ENCODE measurements at places on chromosomes 5 and 9.
A peak's percentile ranks its signal among the peaks of the same experiment; 100 is the strongest.

DNA sequence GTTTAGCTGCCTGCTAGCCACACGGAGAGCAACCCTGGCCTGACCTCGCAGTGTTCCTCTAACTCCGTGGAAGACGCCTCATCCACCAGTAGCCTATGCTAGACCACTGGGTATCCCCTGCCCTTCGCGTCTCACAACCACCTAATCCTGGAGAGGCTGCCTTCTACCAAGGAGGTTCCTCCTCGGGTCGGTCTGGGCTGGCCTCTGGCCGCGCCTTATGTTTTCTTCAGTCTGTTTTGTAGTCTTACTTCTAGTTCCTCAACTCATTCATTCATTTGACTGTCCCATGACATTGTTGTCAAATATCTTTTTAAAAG is 1.6 kb upstream of the TPM2 start:
- DNase-seq = no peak

- no peak for DNase-seq
Measured at GRCh38 chr5:160516696-160517530, 95.3 kb downstream of the PTTG1 start.

DNA sequence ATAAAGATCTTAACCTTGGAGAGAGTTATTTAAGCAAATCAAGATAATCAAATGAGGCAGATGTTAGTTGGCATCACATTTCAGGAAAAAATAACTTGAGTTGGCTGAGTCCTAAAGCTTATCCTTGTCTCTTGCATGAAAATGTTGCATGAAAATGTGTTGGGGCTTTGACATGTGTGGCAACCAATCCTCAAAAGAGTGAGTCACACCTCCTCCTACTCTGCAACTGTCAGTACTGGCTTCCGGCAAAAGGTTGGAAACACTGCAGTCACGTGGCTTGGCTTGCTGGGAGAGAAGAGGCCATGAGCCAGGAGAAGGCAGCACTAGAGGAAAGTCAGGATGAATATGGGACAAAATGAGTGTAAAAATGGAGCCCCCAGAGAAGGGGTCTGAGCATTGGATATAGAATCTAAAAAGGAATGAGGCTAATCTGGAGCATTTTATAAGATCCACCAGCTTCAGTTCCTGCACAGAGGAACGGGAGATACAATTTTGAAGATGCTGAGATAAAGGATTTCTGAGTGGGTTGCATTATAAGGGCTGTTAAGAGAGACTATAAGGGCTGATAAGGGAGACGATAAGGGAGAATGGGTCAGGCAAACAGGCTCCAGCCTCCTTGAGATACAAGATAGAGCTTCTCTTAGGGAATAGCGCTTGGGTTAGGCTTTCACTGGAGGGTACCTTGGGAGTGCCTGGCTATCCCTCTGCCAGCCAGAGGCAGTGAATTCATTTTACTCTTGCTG is 43.1 kb downstream of the SPATA31D1 start:
- DNase-seq = no peak

GRCh38 chr9:120894321-120895148 is 17.5 kb upstream of the PHF19 start:
- DNase-seq = no peak

DNA sequence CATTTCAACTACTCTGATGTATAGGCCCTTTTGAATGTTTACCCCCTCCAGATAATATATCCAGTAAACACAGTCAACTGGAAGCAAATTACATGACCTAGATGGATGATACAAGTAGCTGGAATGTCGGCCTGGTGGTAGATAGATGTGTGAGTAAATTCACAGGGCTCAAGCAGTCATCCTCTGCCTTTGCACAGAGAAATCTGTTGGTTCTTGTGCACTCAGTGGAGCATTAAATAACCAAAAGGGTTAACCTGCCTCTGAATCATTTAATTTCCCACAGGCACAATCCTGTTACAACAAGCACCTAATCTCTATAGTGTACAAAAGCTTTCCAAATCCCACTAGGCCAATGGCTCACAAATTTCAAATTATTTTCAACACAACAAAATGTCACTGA is 668.3 kb downstream of the DNAH5 start:
- DNase-seq = no peak

DNA sequence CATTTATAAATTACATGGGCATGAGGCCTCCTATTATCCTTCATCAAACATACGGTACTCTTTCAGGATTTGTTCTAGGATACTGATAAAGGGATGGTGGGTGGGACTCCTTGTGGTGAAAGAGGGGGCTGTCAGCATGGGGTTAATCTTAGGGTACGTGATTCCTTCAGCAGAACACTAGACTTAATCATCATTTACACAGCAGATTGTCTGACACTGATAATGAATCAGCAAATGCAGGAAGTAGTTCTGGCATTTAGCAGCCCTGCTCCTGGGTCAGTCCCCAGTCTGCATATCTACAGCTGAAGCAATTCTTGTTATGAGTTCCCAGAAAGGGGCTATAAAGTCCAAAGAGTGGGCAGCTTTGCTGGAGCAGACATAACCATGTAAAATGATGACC is 384.6 kb downstream of the SPOCK1 start:
- DNase-seq = no peak

GRCh38 chr5:78781611-78782286 is 133.2 kb upstream of the LHFPL2 start:
- no peak for DNase-seq

- no peak for DNase-seq
Measured at GRCh38 chr9:95049761-95050160, 267.7 kb downstream of the FANCC start.

DNA sequence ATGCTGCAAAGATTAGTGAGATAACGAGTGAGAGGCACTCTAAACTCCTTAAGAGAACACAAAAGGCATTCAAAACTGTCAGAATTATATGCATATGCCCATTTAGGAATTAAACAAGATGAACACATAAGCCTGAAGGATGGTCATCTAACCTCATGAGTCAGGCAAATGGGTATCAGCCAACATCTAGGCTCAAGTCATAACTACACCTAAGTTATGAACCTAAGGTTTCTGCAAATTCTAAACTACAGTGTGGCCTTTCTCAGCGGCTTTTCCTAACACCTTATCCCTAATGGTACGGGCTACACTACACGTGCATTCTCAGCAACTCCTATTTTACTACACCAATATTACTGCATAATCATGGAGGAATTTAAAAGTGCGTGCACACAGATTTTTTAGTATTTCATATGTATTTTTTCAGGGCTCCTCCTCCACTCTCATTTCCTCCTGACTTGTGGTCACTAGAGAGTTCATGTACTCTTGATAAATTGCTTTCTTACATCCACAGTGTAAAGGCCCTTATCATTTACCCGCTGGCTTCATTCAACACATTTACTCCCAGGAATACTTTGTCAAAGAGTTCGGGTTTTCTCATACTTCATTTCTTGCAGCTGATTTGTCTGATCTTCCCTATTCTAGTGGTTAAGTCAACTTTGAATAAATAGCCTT is 316.5 kb downstream of the BNC2 start:
- DNase-seq = no peak

DNA sequence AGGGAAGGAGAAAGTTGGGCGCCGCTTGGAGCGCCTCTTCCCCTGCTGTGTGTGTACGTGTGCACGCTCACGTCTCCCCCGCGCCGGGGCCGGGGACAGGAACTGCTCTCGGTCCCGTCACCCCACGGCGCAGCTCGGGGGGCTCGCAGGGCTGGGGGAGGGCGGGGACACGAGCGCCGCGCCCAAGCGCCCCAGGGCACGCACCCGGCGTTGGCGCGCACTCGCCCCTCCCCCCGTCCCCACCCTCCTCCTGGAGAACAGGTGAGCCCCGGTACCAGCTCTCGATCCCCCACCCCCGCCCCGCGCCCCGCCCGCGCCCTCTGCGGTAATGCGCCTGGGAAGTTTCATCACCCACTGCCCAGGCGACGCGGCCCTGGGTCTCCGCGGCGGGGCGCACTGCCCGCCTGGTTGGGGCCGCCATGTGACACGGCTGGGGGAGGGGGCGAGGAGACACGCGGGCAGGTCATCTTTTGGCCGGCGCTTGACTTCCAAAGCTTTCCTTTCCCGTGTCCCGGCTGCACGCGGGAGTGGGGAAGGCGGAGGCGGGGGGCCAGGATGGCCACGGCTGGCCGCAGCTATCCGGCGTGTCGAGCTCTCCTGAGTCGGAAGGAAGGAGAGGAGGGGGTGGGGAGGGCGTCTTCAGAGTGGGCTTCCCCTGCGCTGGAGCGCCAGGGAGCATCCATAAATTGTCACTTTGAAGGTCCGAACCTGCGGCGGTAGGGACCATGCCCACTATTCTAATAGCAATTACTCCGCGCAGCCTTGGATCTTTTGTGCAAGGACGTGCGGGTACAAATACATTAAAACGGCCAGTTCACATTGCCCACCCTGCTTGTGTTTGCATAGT is 1.5 kb upstream of the STC2 start:
- DNase-seq = no peak

GRCh38 chr9:129071526-129072126 is 9.3 kb upstream of the DOLPP1 start:
- DNase-seq = no peak

DNA sequence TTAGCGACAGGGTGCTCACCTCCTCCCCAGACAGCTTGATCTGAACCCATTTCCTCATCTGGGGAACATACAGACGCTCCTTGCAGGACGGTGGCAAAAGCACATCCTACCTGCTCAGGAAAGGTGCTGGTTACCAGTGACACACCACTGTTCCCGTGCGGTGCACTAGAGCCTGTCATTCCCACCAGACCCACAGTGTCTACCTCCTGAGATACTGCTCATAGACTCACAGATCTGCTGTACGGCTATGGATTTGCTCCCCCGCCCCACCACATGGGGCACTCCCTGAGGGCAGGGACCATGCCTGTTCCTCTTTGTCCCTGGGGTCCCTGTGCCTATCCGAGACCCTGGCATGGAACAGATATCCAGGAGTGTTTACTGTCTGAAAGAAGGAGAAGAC is 208.9 kb downstream of the PAX5 start:
- DNase-seq = peak; percentile 50

Data from activated effector memory CD4-positive, alpha-beta T cell treated with anti-CD3 and anti-CD28 coated beads, Interleukin-2, amount 50 U/mL, for 16 hours (primary cell).